ENCODE measurements at places on chromosomes 3 and 15.
A peak's percentile ranks its signal among the peaks of the same experiment; 100 is the strongest.

DNA sequence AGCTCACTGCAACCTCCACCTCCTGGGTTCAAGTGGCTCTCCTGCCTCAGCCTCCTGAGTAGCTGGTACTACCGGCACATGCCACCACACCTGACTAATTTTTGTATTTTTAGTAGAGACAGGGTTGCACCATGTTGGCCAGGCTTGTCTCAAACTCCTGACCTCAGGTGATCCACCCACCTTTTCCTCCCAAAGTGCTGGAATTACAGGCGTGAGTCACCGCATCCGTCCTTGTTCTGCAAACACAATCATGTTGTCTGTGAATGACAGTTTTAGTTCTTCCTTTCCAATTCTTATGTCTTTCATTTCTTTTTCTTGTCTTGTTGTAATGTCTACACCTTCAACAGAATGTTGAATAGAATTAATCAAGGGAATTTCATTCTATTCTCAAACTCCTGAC is 16.3 kb upstream of the SMCO1 start:
- DNase-seq: no peak

GRCh38 chr3:196563721-196564225 is 4.6 kb downstream of the WDR53 start:
- DNase-seq: no peak

DNA sequence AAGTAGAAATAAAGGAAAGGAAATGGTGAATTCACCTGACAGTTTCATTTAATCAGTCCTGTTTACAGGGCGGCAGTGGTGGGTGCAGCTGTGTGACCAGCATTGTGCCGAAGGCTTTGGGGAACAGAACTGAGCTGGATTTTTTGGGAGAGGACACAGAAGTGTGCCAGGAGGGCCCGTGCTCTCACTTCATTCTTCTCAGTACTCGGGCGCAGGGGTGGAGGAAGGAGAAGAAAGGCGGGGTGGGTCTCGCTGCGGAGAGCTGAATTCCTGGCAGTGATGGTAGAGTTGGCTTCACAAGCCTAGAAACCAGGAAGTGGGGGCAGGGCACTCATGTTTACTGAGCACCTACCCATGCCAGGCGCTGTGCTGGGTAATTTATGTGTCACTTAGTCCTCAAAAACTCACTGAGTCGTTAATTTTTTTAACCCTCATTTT is 64.6 kb downstream of the CRTC3 start:
- peak; percentile 84 for DNase-seq

- DNase-seq: no peak
Measured at GRCh38 chr3:81888914-81889557, 127.6 kb upstream of the GBE1 start.

DNA sequence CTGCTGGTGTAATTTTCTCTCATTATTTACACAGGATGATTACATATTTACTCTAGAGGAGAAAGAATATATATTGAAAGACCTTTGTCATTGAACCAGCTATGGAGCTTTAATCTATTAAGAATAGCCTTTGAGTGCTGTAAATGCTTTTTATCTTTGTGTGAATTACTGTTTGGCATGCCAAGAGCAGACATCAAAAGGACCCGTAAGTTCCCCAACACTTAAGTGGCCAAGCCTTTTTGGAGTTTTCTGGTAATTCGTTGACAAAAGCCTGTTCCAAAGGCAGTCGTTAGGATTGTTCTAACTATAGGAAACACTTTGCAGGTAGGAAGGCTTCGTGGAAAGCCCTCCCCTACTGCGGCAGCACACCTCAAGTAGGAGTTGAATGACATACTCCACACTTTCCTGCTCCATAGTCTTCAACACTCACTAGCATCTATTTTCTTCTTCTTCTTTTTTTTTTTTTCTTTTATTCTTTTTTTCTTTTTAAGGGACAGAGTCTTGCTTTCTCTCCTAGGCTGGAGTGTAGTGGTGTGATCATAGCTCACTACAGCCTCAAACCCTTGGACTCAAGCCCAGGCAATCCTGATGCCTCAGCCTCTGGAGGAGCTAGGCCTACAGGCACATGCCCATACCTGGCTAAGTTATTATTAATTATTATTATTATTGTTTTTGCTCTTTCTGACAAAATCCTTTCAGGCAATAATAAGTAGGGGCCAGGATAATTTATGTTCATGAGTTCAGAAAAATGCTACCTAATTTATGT is 98.6 kb downstream of the SUCNR1 start:
- DNase-seq: peak; percentile 20

GRCh38 chr3:99781761-99782160 is 35.9 kb upstream of the CMSS1 start:
- DNase-seq: no peak

DNA sequence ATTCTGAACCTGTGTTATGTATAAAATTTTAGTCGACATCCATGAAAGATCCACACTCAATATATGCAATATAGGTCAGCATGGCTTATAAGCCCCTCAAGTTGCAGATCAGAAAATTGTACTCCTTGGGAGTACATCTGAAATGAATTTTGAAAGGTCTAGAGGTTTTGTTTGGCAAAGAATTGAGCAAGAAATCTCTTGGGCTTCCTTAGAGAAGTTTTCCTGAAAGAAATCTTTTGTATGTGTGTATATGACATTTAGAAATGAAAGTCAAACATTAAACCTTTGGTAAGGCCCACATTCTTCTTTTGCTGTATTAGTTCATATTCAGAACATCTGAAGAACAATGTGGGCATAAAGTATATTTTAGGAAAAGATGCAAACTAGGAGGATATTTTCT is 1006.6 kb downstream of the NAALADL2 start:
- DNase-seq: no peak

GRCh38 chr3:52423173-52423572 is 21.7 kb downstream of the SEMA3G start:
- no peak for DNase-seq

GRCh38 chr3:30156586-30157498 is 449.6 kb upstream of the TGFBR2 start:
- DNase-seq: no peak

DNA sequence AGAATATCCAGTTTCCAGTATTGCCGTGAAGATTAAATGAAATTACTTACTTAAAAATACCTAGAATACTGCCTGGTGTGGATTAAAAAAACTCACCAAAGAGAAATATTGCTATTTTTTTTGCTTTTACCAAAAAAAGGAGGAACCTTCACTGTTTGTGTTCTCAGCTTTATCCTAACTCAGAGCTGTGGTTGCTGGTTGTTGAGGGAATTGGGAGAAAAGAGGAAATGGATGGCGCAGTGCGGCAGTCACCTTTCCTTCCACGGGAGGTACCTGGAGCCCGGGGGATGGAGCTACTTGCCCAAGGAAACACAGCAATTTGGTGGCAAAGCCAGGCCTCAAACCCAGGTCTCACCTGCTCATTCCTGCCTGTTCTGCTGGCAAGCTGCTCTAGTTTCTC is 270.3 kb downstream of the RPLP1 start:
- no peak for DNase-seq

GRCh38 chr15:69897061-69897460 is 200.7 kb downstream of the TLE3 start:
- DNase-seq: no peak

DNA sequence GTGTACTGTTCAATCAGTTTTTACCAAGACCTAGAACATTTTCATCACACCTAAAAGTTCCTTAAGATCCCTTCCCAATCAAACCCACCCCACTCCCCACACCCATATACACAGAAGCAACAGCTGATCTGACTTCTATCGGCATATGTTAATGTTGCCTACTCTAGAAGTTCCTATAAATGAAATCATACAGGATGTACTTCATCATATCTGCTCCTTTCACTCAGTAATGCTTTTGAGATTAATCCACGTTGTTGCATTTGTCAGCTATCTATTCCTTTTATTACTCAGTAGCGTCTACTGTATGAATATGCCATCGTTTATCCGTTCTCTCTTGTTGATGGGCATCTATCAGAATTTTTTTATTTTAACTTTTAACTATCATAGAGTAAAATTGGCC is 14.3 kb upstream of the FILIP1L start:
- DNase-seq: no peak

GRCh38 chr3:101902041-101902440 is 52.7 kb downstream of the NFKBIZ start:
- DNase-seq: no peak

DNA sequence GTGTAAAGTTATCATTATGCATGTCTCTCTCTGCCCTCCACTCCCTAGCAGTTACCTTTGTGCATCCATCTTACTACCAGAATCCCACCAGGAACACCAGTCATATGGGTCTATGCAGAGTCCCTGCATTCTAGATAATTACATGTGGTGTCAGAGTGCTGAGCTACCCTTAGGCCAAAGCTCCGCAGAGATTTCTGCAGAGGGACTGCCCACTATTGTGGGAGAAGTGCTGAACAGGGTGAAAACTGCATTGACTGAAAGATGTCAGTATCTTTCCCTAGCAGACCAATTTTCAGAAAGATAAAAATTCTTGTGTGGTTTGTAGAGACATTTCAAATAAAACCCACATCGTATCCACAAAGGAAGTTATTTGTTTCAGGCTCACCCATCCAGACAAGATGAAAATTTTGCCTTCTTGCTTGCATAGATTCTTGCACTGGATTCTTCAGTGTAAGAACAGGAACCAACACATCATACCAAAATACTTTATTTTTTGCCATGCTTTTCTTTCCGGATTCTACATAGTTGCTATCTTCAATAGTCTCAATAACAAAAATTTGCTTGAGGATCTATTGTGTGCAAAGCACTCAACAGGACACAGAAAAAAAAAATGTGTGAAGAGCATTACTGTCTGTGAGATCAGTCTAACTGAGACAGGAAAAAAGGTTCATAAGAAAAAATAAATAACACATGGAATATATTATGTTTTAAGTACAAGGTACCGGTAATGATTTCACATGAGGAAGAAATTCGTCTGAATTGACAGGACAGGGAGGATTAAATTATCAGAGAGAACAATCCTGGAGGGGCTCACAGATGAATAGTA is 32.0 kb upstream of the CCDC80 start:
- no peak for DNase-seq

DNA sequence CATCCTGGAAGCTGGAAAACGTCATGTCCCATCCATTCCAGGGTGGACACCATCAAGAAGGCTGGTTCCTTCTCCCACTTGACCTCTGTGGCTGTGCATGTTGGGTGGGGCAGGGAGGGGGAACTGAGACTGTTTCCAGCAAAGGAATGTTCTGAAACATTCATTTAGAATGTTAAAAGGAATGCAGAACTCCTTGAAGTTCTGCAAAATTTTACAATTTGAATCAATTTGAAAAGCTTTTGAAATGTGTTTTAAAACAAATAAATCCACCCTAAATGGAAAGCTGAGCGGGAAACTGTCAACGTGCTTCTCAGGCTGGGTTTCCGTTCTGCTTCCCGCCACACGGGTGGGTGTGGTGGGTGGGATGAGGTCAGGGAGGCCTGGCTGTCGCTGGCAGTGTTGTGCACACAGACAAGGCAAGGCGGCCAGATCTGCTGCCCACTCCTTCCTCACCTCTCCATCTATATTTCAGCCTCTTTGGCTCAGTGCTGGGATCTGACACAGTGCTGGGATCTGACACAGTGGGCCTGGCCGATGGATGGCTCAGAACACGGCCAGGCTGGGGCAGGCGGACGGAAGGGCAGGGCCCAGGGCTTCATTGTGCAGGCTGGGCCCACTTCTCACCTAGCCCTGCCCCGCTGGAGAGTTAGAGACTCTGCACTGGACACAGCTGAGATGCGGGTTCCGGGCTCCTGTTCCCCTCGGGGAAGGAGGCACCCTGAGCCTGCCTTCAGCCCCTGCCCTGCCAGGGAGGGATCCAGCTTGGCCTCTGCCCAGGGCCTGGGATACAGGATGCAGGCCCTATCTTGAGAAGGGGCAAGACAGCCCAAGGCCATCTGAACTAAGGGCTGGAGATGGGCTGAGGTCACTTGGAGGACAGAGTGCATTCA is 110.4 kb downstream of the TMEM266 start:
- no peak for DNase-seq

DNA sequence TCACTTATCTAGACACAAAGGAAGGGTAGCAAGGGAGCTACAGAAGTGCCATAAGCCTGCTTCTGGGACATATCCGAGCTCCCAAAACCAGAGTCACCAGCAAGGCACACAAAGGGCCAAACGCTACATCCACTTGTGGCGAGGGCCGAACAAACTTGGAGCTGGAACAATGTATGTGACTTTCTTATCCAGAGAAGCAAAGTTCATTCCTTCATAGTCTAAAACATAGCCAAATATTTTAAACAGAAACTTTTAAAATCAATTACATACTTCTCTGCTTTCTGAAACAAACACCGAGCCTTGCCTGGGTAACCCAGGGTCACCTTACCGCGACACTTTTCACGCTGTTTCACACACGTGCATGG is 15.9 kb downstream of the ZXDC start:
- no peak for DNase-seq

DNA sequence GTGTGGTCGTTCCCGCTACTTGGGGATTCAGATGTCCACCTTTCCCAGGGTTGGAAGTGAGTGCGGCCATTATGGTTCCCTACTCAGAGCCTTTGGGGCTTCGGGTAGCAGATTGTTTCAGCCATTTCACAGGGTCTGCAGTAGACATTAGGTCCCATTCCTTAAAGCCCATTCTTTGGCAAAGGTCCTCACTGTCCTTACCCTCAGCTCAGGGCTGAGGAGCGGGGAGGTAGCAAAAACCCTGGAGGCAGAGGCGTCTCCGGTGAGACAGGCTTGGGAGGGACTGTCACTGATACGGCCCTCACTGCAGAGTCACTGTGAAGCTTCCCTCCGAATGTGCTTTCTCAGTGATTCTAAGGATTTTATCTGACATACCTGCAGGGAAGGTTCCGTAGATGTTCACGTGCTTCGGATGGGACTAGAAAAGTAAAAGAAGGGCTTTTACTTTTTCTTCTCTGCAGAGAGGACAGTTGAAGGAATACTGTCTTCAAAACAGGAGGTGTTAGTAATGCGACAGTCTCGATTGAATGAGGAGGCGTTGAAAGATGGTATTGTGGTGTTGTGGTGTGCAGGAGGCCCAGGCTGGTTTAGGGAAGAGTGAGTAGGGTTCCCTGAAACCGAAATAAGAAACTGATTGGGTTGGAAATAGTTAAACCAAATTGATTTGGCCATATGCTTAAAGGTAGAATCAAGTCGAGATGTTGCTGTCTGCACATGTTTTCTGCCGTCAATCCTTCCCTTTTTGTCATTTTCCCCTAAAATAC is 630 bp downstream of the ATP6V1A start:
- DNase-seq: no peak

DNA sequence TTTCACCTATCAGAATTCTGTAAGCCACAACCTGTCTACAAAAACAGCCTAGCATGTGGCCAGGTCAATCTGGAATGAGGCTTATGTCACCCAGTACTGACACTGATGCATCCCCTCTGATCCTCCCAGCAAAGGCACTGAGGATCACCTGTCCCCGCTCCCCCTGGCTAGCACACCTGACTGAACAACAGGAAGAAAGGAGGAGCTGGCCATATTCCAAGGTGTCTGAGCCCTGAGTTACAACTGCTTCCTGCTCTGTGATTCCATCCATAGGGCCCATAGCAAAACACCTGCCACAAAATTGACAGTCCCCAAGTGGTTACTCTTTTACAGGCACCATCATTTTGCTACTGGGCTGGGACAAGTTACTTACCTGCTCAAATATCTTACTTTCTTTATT is 555.5 kb upstream of the CFAP20DC start:
- DNase-seq: peak; percentile 73
